ENCODE measurements at places on chromosomes 1 and 21. TPM values are rescaled to one million over a fixed set of nuclear protein-coding genes. Genes with fewer than 3 reads are reported as not detected.

DNA sequence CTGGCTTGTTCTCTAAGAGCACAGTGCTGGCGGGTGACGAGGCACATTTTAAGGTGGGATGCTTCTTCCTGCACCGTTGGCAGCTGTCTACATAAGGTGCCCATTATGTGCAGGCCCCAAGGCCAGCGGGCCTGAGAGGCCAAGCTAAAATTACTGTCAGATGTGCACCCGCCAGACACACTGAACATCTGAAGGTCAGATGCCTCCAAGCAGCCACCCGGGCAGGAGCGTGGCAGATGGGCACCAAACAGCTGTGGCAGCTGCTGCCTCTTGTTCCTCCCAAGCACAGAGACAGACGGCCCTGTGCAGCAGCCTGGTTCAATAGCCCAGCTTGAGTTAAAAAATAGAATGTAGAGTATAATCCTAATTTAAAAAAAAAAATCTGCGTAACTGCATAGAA is 211.9 kb upstream of the EDN2 start:
- DNase-seq = no peak
- peaks cover 29% of the 10 kb centered on the region for H3K4me1 ChIP-seq
- H3K27me3 ChIP-seq = no peaks in the 10 kb centered on the region
- H3K27ac ChIP-seq = no peak overlapping the region

GRCh38 chr1:232376632-232377493 is 253.1 kb downstream of the SIPA1L2 start:
- no peak overlapping the region for H3K27ac ChIP-seq
- no peak for DNase-seq
- no peaks in the 10 kb centered on the region for H3K36me3 ChIP-seq
- no peak overlapping the region for H3K4me3 ChIP-seq
- H3K27me3 ChIP-seq = peaks cover 3% of the 10 kb centered on the region

DNA sequence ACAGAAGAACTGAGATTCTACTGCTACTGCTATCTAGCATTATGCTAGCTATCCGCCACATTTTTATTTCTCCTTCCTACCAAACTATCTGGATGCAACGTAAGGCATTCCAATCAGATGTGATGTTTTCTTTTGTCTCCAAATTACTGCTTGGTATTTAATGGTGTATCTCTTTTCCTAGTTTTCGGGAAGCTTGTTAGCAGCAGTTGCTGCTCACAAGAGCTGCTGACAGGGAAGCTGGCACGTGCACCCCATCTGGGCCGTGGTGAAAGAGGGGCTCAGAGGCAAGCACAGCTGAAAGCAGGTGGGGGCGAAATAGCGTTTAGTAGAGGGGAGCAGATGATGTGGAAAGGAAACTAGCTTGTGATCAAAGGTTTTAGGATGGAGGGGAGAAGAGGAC is 57.3 kb downstream of the JAK1 start:
- peaks cover 39% of the 10 kb centered on the region for H3K4me1 ChIP-seq
- no peak for DNase-seq
- H3K27me3 ChIP-seq = no peaks in the 10 kb centered on the region
- H3K36me3 ChIP-seq = peaks cover 10% of the 10 kb centered on the region

DNA sequence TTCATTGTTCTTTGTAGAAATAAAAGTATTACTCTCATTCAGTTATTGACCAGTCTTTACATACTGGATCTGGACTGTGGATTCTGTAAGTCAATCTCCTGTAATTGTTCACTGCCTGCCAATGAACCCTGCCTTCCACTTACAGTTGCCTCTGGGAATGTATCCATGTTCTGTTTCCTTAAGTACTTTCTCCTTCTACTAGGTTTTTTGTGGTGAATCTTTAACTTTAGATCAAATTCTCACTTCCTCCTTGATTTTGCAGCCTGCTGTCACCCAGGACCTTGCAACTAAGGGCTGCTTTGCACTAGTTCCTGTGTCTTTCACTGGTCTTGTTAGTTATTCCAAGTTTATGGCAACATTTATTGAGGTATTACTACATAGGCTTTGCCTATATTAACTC is 28.2 kb upstream of the ANKRD13C start:
- no peaks in the 10 kb centered on the region for H3K4me1 ChIP-seq
- H3K4me3 ChIP-seq = no peak overlapping the region
- no peak for DNase-seq
- no peaks in the 10 kb centered on the region for H3K36me3 ChIP-seq
- peaks cover 9% of the 10 kb centered on the region for H3K27me3 ChIP-seq

- peaks cover 6% of the 10 kb centered on the region for H3K27me3 ChIP-seq
- no peak overlapping the region for H3K4me3 ChIP-seq
- peaks cover 29% of the 10 kb centered on the region for H3K4me1 ChIP-seq
- DNase-seq = peak; percentile 89
These were observed 3.6 kb upstream of the SPSB1 start for GRCh38 chr1:9289090-9289534.

DNA sequence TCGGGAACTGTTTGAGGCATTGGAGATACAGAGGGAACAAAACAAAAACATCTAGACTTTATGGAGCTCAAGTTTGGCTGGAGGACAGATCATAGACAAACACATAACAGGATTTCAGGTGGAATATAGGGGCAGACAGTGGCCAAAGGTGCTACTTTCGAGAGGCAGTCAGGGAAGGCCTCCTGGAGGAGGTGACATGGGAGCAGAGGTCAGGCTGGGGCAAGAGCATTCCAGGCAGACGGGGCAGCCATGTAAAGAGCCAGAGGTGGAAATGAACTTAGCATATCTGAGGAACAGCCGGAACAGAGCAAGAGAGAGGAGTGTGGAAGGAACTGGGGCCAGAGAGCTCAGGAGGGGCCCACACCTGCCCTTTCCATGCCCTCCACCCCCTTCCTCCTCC is 122.3 kb downstream of the DMRTB1 start:
- no peak overlapping the region for H3K27ac ChIP-seq
- no peaks in the 10 kb centered on the region for H3K27me3 ChIP-seq
- DNase-seq = no peak
- H3K4me3 ChIP-seq = no peak overlapping the region
- H3K4me1 ChIP-seq = peaks cover 18% of the 10 kb centered on the region

DNA sequence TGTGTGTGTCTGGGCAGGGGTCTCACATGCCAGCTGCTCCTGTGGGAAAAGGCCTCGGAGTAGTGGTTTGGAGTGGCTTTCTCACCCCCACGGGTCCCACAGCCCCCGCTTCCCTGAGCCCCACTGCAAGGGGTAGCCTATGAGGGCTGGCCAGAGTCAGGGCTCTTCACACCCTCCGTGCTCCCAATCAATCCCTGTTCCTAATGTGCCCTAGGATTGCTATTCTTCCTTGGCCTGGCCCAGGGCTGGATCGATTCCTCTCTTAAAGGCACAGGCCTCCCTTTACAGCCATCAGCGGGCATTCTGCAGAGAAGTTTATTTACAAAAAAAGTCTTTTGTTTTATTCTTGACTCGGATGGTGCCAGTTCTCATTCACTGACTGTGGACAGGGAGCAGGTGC is 19.3 kb upstream of the ACTL8 start:
- no peak overlapping the region for H3K27ac ChIP-seq
- no peaks in the 10 kb centered on the region for H3K27me3 ChIP-seq
- H3K4me1 ChIP-seq = no peaks in the 10 kb centered on the region
- DNase-seq = no peak
- H3K36me3 ChIP-seq = no peaks in the 10 kb centered on the region
- H3K4me3 ChIP-seq = no peak overlapping the region

DNA sequence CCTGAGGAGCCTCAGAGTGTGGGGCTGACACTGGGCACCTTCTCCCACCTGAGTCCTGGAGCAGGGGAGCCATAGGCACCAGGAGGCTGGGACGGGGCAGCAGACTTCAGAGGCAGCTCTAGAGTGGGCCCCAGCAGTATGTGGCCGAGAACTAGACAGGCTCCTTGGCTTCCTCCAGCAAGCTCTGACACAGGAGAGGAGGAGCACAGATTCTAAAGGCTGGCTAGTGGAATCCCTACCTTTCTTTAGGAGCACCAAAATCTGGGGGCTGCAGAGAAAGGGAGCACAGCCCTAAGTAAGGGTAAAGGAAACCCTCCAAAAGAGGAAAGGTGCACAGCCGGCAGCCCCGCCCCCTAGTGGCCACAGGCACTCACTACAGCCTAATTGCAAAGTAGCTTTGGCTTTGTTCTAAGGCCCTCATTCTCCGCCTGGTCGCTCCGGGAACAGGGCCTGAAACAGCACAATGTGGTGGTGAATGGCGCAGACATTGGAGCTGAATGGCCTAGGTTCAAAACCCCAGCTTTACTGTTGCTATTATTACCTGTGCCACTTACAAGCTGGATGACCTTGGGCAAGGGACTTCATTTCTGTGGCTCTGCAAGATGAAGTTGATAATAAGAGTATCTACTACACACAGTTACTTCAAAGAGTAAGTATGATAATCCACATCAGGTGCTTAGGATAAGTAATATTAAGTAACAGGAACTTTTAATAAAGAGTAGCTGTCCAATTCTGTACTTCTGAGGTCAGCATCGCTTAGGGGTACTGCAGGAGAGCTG is 8.8 kb upstream of the GUCA2A start:
- DNase-seq = peak; percentile 70
- no peaks in the 10 kb centered on the region for H3K4me1 ChIP-seq
- H3K36me3 ChIP-seq = no peaks in the 10 kb centered on the region
- no peak overlapping the region for H3K4me3 ChIP-seq
- no peaks in the 10 kb centered on the region for H3K27me3 ChIP-seq
- no peak overlapping the region for H3K27ac ChIP-seq

DNA sequence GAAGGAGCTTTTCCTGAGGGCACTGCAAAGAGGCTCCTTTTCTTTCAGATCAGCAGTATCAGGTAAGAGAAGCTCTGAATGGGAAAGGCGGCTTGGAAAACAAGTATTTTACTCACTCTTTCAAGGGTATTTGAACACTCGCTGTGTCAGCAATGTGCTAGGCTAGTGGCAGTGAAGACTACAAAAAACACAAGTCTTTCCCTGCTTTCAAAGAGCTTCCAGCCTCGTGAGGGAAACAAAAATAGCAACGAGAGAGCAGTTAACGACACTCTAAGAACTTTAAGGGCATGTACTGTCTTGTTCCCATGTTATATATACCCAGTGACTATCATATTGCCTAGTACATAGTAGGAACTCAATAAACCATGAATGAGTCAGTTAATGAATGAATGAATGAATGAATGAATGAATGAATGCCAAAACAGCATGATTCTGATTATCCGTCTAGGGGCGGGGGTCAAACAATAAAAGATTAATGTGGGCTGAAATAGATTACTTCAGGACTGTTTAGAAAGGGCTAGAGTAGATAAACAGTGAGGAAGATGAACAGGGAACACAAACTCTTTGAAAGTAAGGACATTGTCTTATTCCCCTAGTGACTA is 14.2 kb upstream of the MCOLN3 start:
- no peak for DNase-seq
- peak overlapping the region; percentile 78 for H3K4me3 ChIP-seq
- peaks cover 4% of the 10 kb centered on the region for H3K27me3 ChIP-seq
- H3K4me1 ChIP-seq = peaks cover 16% of the 10 kb centered on the region
- H3K27ac ChIP-seq = peak overlapping the region; percentile 20
- no peaks in the 10 kb centered on the region for H3K36me3 ChIP-seq

GRCh38 chr1:179228783-179229213 is 679 bp downstream of the ABL2 start:
- DNase-seq = no peak
- peak overlapping the region; percentile 67 for H3K27ac ChIP-seq
- peaks cover 19% of the 10 kb centered on the region for H3K4me1 ChIP-seq
- peak overlapping the region; percentile 86 for H3K4me3 ChIP-seq

DNA sequence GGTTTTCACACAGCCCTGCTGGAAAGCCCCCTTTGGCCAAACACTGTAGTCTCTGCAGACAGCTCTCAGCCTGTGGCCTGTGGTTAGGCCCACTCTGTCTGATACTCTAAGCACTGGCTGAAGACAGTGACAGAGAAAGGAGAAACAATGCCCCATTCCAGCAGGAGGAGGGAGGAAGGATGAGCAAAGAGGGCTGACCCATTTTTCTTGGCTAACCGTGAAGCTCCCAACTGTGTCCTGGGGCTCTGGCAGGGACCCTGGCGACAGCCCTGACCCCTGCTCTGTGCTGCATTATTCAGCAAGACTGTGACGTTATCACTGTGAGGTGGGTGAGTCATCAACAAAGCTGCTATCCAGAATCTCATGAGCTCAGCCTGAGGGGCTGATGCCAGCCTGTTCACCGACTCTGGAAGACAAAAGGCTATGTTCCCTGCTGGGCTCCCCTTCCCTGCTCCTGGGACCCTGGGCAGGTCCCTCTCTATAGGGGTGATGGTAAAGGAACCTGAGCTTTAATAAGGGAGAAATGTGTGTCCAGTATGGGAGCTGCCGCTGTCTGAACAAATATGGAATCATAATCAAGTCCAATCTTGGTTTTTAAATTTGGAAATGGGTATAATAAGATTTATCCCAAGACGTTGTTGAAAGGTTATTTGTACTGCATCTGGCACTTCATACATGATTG is 107.0 kb downstream of the RHOU start:
- H3K27me3 ChIP-seq = peaks cover 15% of the 10 kb centered on the region
- DNase-seq = no peak
- H3K36me3 ChIP-seq = peaks cover 2% of the 10 kb centered on the region

DNA sequence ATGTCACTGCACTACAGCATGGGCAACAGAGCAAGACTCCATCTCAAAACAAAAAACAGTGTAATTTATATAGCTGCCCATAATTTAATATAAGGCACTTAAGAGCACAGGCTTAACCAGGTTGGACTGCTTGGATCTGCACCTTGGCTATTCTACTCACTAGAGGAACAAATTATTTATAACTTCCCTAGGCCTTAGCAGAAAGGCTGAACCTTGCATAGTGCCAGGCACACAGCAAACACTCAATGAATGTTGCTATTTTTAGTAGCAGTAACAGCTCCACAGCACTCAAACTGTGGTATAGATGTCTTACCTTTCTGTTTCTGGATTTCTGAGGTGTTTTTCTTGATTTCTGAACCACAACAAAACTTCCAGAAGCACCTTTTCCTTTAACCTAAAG is 19.8 kb downstream of the HP1BP3 start:
- H3K4me1 ChIP-seq = no peaks in the 10 kb centered on the region
- DNase-seq = no peak
- no peak overlapping the region for H3K27ac ChIP-seq
- peaks cover 57% of the 10 kb centered on the region for H3K36me3 ChIP-seq

DNA sequence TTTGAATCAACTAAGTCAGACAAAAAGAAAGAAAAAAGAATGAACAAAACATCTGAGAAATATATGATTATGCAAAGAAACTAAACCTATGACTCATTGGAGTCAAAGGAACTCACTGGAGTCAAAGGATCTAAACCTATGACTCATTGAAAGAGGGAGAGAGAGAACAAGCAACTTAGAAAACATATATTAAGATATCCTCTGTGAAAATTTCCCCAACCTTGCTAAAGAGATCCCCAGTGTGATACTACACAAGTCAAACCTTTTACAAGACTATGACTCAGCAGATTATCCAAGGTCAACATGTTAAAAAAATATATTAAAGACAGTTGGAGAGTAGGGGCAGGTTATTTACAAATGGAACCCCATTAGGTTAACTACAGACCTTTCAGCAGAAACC is 1538.3 kb downstream of the NCAM2 start:
- no peaks in the 10 kb centered on the region for H3K4me1 ChIP-seq
- H3K36me3 ChIP-seq = no peaks in the 10 kb centered on the region
- DNase-seq = no peak
- no peak overlapping the region for H3K27ac ChIP-seq

Gene OLFM3
- not detected for total RNA-seq

Gene CYP4Z1
- total RNA-seq = not detected

Gene HMCN1
- 0.06 TPM for total RNA-seq

Gene ZBED6
- 18.6 TPM for total RNA-seq

Gene LIPI
- total RNA-seq = not detected

Measured in activated CD8-positive, alpha-beta memory T cell treated with anti-CD3 and anti-CD28 coated beads, Interleukin-2, amount 10 ng/mL, durations not matched to agents 7 days and 5 days (primary cell).